Activated B cell treated with CpG ODN at 0.5 μM for 24 hours (primary cell): ENCODE measurements at places on chromosomes 7 and 10. TPM values are rescaled to one million over a fixed set of nuclear protein-coding genes. Genes with fewer than 3 reads are reported as not detected.

Gene CYP3A4
- total RNA-seq = not detected in 2 replicates

Gene ALKBH4
- 7.8 and 8.1 TPM in 2 replicates for total RNA-seq

Gene SPOCK2
- 24.2 and 27.8 TPM in 2 replicates for total RNA-seq

Gene EMX2
- total RNA-seq = not detected in 2 replicates

Gene NACAD
- 0.33 and 0.93 TPM in 2 replicates for total RNA-seq

Gene MMRN2
- total RNA-seq = 0.27 and 0.29 TPM in 2 replicates

Gene ABCB1
- total RNA-seq = 4.1 and 4.7 TPM in 2 replicates

Gene NRP1
- total RNA-seq = not detected in 2 replicates

- DNase-seq = no peak
Observed at GRCh38 chr7:116197360-116197759, 13.0 kb upstream of the TES start.

- DNase-seq = no peak
Observed at GRCh38 chr7:38413784-38414183, 140.3 kb upstream of the TARP start.

- no peak for DNase-seq
Observed at GRCh38 chr10:105586451-105587098, 945.5 kb downstream of the SORCS3 start.

DNA sequence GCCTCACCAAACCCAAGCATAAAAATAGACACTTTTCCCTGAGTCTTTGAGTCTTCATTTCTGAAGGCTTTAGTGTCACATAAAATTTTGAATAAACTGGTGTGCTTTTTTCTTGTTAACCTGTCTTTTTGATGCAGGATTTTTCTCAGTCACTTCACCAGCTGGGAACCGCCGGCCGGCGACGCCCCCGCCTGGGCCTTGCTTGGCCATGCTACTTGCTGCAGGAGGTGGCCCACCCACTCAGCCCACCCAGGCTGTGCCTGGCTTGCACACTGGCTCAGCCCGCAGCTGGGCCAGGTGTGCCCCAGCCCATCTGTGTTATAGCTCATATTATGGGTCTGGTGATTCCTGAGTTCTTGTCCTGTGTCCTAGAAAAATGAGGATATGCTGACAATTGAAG, 247.4 kb upstream of the CACNA2D1 start:
- no peak for DNase-seq

DNA sequence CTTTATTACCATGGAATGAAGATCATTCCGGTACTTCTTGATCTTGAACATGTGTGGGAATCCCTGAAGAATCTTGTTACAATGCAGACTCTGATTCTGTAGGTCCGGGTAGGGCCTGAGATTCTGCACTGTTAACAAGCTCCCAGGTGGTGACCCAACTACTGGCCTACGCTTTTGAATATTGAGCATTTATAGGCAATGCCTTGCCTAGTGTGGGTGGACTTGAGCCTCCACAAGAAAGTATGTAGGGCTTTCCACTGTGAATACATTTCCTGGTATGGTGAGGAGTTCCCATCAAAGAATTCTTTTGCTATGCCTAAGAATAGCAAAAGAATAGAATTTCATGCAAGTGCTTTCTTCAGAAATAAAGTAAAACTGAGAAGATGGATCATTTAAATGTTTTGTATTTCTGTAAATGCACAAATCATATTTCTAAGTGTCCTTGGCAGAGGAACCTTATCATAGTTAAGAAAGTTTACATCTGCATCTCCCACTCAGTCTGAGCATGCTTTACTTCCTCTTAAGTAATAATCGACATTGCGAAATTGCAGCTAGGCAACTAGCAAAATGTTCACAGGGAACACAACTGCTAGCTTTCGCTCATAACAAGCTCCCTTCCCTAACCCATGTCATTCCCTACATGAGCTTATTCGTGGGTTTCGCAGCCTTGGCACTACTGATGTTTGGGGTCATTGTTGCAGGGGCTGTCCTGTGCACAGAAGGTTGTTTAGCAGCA, 71.4 kb downstream of the AHR start:
- no peak for DNase-seq

GRCh38 chr7:96901822-96902445, 103.4 kb upstream of the DLX6 start:
- DNase-seq = no peak

DNA sequence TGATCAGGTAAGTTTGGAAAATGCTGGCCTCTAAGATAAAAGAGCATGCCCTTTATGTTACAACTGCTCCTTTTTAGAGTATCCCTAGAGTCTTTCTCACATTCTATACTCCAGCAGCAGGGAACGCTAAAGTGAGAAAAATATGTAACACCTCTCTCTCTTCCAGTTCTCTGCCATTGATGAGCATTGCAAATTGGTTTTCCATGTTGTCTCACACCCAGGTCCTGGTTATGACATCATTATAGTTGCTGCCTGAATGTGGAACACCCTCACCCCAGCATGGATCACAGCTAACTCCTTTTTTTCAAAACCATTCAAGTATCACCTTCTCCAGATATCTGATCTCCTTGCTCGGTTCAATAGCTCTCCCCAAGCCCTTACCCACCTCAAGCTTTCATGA, 84.4 kb downstream of the DGKI start:
- no peak for DNase-seq

GRCh38 chr7:105816266-105816843, 60.0 kb downstream of the ATXN7L1 start:
- no peak for DNase-seq

DNA sequence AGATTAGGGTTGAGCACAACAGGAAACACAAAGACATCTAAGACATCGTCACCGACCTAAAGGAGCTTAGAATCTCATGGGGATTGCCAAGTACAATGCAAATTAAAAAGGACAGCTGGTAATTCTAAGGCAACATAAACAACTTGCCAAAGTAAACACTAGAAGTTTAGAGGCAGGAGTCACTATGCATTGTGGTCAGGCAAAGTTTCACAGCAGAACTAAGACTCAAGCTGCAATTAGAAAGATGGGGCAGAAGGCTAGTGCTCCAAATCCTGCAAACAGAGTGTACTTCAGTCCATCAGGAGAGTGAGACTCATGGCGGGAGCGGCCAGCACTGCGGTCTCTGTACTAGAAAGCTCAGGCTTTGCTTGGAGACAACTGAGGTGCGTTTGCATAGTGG, 52.7 kb downstream of the HIPK2 start:
- DNase-seq = no peak

DNA sequence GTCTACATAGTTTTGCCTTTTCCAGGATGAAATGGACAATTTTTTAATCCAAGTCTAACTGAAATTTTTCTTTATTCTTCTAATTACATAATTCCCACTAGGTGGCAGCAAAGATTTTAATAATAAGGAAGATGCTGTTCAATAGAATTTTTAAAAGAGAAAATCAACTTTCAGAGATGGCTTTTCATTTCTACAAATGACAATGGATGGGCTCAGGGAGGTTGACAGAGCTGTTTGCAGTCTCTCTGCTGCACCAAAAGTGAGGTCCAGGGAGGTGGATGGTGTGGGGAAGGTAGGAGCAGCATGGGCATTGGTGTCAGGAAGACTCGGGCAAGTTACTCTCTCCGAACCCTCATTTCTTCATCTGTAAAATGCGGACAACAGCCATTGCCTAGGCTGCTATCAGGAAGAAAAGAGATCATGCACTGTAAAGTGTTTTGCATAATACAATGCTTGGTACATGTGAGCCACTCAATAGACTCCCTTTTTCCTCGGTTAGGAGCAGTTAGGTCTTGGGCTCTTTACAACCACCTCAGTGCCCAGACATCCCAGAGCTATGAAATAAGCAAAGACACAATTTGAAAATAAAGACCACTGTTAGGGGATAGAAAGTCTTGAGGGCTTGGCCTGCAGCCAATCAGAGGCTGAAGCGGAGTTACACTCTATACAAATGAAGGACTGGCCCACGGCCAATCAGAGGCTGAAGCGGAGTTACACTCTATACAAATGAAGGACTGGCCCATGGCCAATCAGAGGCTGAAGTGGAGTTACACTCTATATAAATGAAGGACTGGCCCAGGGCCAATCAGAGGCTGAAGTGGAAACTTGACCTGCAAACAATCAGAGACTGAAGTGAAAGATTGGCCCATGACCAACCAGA, 107.1 kb downstream of the ABLIM1 start:
- no peak for DNase-seq

- no peak for DNase-seq
Observed at GRCh38 chr10:92153-92552, 43.1 kb upstream of the TUBB8 start.

- DNase-seq = no peak
Observed at GRCh38 chr10:88292185-88292514, 291.0 kb downstream of the RNLS start.

DNA sequence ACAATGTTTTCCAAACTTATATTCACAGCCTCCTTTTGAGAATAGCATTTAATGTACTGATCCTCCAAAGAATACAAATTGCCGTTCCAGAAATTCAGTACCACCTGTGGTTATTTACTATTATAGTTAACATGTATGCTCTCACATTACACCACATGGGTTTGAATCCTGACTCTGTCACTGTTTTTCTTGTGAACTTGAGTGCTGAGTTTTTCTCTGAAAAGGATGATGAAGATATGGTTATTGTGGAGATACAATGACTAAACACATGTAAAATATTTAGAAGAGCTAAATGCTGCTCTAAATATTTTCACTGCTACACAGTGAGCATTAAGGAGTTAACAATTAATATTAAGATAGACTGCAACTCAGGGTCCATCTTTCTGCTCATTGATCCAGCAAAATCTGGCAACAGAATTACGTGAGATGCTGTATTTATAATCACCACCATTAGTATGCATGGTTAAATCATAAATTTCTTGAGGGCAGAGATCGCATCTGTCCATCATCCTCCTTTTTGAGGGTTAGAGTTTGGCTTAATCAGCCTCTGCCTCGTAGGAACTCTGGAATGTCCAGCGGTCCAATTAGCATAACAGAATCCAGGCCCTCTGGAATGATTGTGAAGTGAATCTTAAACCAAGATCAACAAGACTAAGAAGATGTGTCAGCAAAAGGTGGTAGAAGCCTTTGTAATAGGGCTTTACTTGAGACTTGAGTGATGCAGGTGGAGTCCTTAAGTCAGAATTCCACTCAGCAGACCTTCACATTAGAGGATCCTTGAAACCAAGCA, 152.8 kb downstream of the MACC1 start:
- no peak for DNase-seq

GRCh38 chr7:71404726-71405345, 272.9 kb downstream of the GALNT17 start:
- DNase-seq = no peak

DNA sequence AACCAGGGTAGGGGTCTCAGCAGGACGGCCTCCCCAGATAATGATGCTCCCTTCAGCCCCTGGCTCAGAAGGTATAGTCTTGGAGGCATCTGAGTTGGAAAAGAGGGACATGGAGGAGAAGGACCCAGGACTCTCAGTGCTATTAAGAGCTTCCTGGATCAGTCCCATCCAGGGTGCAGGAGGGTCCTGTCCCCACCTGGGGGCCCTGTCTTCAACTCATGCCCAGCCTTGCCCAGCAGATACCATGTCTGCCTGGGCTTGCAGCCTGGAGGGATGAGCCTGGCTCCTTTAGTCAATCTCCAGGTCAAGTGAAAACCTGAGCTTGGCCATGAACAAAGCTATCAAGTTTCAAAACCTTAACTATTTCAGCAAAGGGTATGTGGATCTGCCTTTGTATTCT, 67.6 kb downstream of the PRTFDC1 start:
- no peak for DNase-seq

DNA sequence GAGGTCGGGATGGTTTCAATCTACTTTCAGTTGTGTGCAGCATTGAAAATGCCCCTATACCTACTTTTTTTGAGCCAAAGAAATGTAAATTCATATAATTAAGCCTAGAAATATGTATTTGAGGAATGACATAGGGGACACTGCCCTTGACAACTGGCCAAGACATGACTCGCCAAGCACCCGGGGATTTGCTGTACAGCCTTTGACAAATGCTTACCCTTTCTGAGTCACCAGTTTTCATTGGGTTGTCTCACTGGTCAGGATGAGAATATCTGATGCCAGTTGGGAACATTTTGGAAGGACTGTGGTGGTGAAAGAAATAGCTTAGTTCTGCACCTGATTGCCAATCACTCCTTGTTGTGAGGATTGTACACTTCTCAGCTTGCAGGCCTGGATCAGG, 166.8 kb upstream of the HABP2 start:
- DNase-seq = no peak

DNA sequence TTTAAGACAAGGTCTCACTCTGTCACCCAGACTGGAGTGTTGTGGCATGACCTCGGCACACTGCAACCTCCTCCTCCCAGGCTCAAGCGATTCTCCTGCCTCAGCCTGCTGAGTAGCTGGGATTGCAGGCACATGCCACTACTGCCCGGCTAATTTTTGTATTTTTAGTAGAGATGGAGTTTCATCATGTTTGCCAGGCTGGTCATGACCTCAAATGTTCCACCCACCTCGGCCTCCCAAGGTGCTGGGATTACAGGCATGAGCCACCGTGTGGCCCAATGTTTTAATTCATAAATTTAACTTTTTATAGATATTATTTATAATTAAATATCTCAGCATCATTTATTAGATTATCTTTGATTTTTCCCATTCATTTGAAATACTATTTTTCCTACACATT, 658.0 kb upstream of the NRG3 start:
- no peak for DNase-seq

GRCh38 chr10:29932991-29933390, 126.4 kb downstream of the JCAD start:
- no peak for DNase-seq
